Fibroblast of skin of back (primary cell): ENCODE measurements at places on chromosomes 1 and 21.

DNA sequence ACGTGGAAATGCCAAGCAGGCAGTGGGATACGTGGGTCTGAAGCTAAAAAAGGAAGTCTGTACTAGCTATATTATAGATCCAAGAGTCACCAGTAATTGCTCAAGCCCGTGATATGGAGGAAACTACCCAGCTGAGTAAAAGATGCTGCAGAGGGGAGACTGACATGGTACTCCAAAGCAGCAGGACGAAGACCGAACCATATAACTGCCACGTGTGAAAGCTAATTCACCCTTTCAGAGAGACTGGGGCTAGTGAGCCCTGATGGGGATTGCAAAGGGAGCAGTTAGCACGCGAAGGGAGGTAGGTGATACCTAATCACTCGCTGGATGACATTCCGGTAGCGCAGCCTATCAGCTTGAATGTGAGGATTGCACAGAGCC is 316 bp downstream of the AP4B1 start:
- no peak for DNase-seq

- DNase-seq = no peak
Observed at GRCh38 chr1:191577213-191577612, 581.0 kb upstream of the RGS18 start.

DNA sequence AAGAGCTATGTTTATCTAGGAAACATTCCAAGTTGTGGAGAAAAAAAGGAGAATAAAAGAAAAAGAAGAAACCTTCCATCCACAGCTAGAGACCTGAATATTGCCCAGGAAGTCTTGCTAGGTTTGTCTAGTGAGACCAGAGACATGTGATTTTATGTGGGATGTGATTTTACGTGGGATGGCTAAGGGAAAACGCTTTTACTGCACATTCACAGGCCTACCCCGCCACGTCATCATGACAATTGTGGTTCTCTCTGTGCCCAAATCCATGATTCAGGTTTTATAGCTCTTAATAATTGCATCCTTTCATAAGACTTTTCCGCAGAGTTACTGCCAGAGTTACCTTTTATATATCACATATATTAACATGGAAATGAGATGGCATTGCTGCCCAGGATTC is 86.4 kb upstream of the SSX2IP start:
- DNase-seq = no peak

DNA sequence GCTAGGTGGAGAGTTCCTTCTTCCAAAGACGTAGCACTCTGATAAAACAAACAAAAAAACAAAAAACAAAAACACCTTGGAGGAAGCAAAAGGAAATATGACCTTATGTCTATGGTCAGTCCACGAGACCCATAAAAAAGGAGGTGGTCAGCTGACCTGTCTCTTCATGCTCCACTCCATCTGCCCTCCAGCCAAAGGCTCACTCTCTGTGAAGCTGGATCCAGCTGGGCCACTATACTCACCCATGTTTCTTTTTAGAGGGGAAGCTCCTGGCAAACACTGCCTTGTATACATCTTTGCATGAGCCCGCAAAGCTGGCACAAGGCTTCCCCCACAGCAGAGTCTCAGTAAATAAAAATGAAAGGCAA is 126.1 kb upstream of the CACHD1 start:
- no peak for DNase-seq

- DNase-seq = no peak
Observed at GRCh38 chr1:223426936-223427335, 33.7 kb downstream of the CCDC185 start.

GRCh38 chr1:6207921-6208320 is 2.0 kb downstream of the RNF207 start:
- DNase-seq = no peak

GRCh38 chr1:231576804-231577718 is 48.6 kb downstream of the TSNAX start:
- no peak for DNase-seq

- peak; percentile 63 for DNase-seq
Observed at GRCh38 chr21:31198575-31198974, 145.5 kb downstream of the TIAM1 start.

DNA sequence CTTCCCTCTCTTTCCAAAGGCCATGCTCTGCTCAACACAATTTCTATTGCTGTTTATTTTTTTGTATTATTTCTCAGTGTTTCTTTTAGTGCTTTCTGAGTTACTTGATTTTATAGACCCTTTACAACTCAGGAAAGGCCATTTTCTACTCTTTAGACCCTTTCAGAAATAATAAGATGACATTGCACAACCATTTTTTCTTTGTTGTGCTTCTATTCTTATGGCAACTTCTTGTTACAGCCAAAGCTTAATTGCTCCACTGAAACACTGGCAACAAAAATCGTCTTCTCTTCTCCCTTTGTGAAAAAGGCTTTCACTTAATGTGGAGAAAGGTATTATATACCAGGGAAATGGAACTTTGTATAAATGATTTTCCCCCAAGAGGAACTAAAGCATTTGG is 39.0 kb upstream of the SAMSN1 start:
- DNase-seq = no peak

DNA sequence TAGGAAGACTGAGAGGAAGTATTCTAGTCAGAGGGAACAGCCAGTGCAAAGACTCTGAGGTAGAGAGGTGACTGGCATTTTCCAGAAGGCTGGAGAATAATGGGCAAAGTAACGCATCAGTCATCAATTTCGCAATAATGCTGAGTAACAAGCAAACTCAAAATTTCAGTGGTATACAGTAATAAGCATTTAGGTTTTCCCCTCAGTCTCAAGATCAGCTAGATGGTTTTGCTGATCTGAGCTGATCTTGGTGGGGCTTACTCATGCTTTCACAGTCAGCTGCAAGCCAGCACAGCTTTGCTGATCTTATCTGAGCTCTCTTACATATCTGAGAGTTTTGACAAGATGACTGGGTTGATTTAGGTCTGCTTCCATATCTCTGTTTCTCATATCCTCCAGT is 108.7 kb downstream of the TSEN15 start:
- peak; percentile 50 for DNase-seq

- no peak for DNase-seq
Observed at GRCh38 chr1:202989879-202990278, 17.3 kb upstream of the TMEM183A start.

- DNase-seq = peak; percentile 48
Observed at GRCh38 chr1:85898861-85899260, 190.6 kb upstream of the ZNHIT6 start.

DNA sequence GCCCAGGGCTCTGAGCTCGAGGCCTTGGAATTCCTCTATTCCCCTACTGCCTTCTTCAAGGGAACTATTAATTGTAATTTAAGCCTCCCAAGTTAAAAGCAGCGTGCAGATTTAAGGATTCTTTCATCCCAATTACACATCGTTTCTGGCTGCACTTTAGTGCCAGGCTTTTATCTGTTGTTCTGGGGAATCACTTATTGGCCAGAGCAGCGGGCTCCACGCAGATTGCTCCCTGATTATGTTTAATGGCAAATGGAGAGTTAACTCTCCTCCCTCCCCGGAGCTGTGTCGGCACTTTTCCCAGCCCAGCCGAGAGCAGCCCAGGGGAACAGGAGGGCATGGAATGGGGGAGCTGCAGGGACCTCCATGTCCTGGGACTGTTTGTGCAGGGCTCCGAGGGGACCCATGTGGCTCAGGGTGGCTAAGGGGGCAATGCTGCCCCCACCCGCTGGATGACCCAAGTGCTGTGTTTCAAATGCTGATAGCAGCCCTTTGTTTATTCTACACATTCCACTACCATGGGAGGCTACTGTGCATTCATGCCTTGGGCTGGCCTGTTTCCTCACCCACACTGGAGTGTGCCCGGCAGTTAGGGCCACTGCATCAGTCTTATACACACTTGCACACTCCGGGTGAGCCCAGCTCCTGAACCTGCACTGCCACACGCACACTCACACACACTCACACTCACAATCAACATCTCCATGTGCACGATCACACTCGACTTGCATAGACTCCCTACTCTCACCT is 93.3 kb upstream of the POU3F1 start:
- peak; percentile 58 for DNase-seq

DNA sequence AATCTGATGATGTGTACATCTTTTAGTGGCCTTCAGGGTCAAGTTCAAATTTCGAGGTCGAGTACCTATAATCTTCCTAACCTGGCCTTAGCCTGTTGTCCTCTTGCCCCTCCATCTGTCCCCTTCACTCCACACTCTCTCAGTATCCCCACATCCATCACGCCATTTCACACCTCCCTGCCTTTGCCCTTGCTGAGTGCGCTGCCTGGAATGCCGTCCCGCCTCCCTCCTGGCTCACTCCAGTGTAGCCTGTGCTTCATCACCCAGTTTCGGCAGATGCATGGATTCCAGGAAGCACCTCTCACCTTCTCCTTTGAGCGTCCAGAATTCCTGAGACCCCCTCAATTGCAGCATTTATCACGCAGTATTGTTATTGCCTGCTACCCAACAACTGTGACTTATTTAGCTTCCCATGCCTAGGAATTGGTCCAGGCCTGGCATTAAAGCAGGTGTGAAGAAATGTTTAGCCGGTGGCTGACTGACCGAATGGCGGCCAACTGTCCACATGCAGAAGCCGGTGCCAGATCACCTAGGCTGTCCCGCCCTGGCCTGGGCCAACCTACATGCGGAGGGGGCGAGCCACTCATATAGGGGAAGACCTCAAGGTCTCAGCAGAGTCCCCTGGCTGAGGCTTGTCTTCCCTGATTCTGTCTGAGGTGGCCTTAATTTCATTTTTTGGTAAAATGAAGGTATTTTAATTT is 34.5 kb downstream of the MYOM3 start:
- DNase-seq = no peak

DNA sequence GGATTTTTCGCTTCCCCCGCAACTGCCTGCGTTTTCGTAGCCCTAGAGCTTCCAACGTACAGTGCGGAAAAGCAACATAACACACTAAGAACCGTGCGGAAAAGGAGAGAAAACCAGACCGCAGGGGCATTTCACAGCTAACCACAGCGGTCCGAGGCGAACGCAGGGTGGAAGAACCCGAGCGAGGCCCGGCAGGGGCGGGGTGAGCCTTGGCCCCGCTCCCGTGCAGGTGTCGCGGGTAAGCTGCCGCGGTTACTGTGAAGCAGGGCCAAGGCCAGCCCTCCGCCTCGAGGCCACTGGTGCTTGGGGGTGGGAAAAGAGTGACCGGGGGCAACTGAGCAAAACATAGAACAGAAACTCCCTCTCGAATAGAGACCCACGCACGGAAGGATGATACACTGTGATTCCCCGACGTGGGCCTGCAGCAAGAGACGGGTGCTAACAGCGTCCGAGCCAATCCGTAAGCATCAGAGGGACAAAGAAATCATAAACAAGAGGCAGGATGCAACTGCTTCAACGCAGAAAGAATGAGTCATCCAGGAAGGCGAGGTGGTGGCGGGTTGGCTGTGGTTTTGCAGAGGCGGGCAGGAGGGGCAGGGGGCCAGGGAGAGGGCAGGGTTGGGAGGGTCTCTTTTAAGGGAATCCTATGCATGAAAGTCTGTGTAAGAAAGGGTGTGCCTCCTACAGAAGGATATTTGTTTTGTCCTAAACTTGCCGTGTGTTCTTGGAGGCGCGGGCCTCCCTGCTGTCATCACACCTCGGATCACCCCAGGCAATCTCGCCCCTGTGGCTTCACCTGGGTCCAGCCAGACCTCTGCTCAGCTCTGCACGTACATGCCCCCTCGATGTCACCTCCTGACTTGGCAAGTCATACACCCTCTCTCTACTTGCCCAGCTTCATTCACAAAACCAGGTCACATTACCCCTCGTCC is 7.3 kb downstream of the GNG4 start:
- DNase-seq = peak; percentile 17

DNA sequence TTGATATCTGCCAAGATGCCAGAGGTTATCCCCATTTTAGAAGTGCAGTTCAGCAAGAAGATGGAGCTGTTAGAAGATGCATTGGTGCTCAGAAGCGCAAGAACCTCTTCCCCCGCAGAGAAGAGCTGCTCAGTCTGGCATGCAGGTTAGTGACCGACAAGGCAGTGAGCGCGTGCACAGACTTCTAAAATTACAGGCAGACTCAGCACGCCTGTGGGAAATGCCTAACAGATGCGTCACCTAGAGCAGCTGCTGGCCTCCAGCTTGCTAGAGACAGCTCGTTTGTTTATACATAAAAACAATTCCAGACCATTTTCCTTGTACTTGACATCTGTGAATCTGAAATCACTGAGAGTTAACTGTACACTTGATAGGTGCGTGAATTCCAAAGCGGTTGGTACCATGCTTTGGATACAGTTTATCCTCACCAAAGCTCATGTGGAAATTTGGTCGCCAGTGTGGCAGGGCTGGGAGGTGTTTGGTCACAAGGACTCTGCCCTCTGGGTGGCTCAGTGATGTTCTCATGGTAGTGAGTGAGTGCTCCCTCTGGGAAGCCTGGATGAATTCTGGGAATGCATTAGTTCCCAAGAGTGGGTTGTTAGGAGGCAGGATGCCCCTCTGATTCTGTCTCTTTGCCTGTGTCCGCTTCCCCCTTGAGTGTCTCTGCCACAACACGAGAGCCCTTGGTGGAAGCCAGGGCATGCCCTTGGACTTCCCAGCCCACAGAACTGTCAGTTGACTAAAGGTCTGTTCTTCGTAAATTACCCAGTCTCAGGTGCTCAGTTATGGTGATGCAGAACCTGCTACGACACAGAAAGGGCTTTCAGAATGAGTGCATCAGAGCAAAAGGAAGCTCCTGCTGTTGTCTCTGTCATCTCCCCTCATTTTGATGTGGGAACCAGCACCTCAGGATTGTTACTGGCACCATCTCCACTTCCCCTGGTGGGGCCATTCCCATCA is 24.4 kb downstream of the SNAP47 start:
- DNase-seq = peak; percentile 97

GRCh38 chr1:165899461-165899941 is 72.1 kb downstream of the UCK2 start:
- DNase-seq = peak; percentile 67

- no peak for DNase-seq
Observed at GRCh38 chr1:229124116-229124515, 146.8 kb upstream of the RAB4A start.

DNA sequence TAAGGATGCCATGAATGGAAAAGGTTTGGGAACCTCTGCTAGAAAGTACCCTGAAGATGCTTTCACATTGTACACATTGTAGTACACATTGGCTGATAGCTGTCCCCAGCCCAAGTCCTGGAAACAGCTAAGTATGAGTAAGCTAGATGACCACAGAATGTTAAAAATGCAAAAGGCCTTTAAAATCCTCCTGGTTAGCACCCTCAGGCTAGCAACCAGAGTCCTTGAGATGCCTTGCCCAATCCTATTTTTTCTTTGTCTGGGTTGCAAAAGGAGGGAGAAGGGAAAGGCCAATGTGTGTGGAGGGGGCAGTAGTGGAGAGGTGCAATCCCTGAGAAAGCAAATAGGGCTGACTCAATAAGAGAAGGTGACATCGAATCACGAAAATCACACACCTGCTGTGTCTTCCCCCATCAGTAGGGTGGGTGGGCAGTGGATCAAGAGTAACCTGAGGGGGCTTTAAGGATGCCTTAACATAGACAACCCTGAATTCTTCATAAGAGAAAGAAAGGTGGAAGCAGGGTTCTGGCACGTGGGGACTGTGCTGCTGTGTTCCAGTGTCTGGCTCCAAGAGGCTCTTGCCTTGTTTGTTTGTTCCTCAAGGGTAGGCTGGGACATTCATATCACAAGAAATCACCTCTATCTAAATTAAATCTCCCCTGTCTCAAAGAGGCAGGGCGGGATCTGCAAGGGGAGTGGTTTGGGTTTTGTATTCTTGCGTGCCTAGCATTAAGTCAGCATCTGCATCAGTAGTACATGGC is 266.2 kb upstream of the PLXNA2 start:
- DNase-seq = peak; percentile 65

GRCh38 chr1:242431786-242432185 is 92.7 kb downstream of the PLD5 start:
- no peak for DNase-seq

GRCh38 chr1:100703716-100704115 is 15.8 kb upstream of the VCAM1 start:
- DNase-seq = peak; percentile 67
